CD14-positive monocyte (primary cell): ENCODE measurements at places on chromosomes 2 and 18.

DNA sequence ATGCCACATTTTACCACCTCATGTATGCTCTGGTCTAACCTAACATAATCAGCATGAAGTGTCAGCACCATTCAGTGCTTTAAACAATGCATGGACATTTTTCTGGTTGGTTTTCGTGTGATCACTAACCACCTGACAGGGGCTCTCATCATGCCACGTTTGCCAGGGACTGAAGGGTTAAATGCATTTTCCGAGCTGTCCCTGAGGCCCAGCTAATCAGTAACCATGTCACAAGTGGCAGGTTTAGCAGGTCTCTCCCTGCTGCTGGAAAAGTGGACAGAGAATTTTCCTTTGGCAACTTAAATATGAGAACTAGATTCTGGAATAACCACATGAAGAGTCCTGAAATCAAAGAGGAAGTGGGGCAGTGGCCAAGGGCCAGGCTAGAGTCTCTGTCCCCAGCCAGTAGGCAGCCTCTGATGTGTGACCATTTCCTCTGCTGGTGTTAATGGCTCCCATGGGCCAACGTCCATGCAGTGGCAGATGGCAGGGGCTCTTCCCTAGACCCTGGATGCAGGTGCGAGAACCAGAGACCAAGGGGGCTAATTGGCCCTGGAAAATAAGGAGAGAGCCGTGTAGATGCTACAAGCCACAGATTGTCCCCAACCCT is 69.5 kb downstream of the TPGS2 start:
- no peak for DNase-seq
- no peak overlapping the region for H3K4me3 ChIP-seq
- no peaks in the 10 kb centered on the region for H3K36me3 ChIP-seq
- H3K27ac ChIP-seq, result no peak overlapping the region
- H3K4me1 ChIP-seq, result no peaks in the 10 kb centered on the region

DNA sequence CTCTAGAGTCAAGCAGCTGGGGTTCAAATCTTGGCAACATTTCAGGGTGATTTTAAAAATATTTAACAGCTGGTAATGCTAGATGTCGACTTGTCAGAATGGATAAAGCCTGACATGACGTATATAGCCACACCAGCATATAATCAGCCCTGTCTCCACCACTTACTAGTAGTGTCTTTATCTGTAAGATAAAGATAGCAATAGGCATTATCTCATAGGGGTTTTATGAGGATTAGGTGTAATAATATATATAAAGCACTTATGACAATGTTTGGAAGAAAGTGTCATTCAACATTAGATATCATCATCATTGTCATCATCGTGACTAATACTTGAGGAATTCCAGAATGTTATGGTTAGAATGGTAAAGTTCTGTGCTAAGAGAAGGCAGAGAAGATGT is 369.0 kb upstream of the CWC22 start:
- H3K36me3 ChIP-seq, result no peaks in the 10 kb centered on the region
- H3K4me3 ChIP-seq, result no peak overlapping the region
- H3K4me1 ChIP-seq, result no peaks in the 10 kb centered on the region
- H3K27me3 ChIP-seq, result no peaks in the 10 kb centered on the region
- no peak overlapping the region for H3K27ac ChIP-seq
- DNase-seq, result no peak

GRCh38 chr2:222423632-222424275 is 589 bp upstream of the SGPP2 start:
- peaks cover 10% of the 10 kb centered on the region for H3K4me1 ChIP-seq
- no peaks in the 10 kb centered on the region for H3K36me3 ChIP-seq
- no peak overlapping the region for H3K27ac ChIP-seq
- peaks cover 53% of the 10 kb centered on the region for H3K27me3 ChIP-seq
- peak; percentile 96 for DNase-seq

GRCh38 chr2:676647-677055 is 555 bp downstream of the TMEM18 start:
- peaks cover 26% of the 10 kb centered on the region for H3K36me3 ChIP-seq
- peak overlapping the region; percentile 59 for H3K27ac ChIP-seq
- H3K4me1 ChIP-seq, result peaks cover 24% of the 10 kb centered on the region
- peak; percentile 99 for DNase-seq
- H3K27me3 ChIP-seq, result no peaks in the 10 kb centered on the region
- H3K4me3 ChIP-seq, result peak overlapping the region; percentile 68

GRCh38 chr2:121189661-121190381 is 95.2 kb downstream of the TFCP2L1 start:
- H3K4me3 ChIP-seq, result no peak overlapping the region
- DNase-seq, result no peak
- H3K36me3 ChIP-seq, result no peaks in the 10 kb centered on the region
- H3K27me3 ChIP-seq, result no peaks in the 10 kb centered on the region

- H3K36me3 ChIP-seq, result no peaks in the 10 kb centered on the region
- H3K27ac ChIP-seq, result no peak overlapping the region
- no peaks in the 10 kb centered on the region for H3K4me1 ChIP-seq
- DNase-seq, result no peak
- H3K27me3 ChIP-seq, result no peaks in the 10 kb centered on the region
Observed at GRCh38 chr2:213609570-213610170, 325.4 kb downstream of the SPAG16 start.

GRCh38 chr18:2960983-2961696 is 51.8 kb downstream of the LPIN2 start:
- DNase-seq, result no peak
- peak overlapping the region; percentile 68 for H3K4me3 ChIP-seq
- no peaks in the 10 kb centered on the region for H3K27me3 ChIP-seq
- H3K27ac ChIP-seq, result peak overlapping the region; percentile 59
- peaks cover 2% of the 10 kb centered on the region for H3K36me3 ChIP-seq

DNA sequence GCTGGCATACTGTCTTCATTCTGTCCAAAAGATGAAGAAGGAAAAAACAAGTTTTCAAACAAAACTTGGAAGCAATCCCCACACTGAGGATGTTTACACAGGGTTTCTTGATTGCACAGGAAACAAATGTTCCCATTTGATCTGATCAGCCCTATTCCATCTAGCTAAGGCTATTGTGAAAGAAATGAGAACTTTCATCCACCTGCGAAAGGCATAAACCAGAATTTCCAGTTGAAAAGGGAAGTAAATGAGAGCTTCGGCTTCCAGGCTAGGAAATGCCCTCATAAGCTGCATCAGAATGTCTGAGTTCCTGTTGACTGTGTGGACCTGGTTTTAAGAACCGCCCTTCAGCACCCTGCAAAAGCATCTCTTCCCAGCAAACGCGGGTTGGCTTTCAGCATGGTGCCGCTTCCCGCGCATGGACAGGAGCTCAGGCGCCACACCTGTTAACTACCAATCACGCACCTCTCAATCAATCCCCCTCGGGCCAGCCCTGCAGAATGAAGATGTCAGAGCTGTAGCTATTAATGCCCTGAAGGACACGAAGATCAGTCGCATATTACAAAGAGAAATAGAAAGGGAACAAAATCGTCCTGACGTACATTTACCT is 850.4 kb downstream of the GALR1 start:
- no peak overlapping the region for H3K4me3 ChIP-seq
- no peaks in the 10 kb centered on the region for H3K4me1 ChIP-seq
- H3K27me3 ChIP-seq, result no peaks in the 10 kb centered on the region
- H3K27ac ChIP-seq, result no peak overlapping the region
- DNase-seq, result no peak
- no peaks in the 10 kb centered on the region for H3K36me3 ChIP-seq

DNA sequence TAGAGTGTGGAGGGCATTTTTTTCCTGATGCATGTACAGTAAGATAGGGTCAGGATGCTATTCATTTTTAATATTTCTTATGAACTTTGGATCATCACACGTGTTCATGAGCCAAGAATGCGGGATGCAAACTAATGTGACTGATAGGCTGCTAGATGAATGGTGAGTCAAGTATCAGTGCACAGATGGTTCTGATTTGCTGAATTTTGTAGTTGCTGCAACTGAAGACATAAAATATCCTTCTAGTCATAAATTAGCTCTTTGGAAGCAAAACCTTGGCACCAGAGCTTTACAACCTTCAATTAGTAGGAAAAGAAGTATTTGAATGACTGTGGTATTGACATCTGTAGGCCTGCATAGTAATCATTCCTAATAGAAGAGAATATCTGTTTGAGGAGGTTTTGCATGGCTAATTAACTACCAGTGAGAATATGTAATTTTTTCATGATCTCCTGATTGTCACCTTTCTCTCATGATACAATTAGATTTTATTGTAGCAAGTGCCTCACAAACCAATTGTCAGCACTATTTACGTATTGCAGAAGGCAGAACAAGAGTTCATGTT is 94.0 kb downstream of the VRK2 start:
- peaks cover 53% of the 10 kb centered on the region for H3K36me3 ChIP-seq
- no peaks in the 10 kb centered on the region for H3K4me1 ChIP-seq
- H3K27me3 ChIP-seq, result no peaks in the 10 kb centered on the region
- DNase-seq, result no peak
- no peak overlapping the region for H3K4me3 ChIP-seq

DNA sequence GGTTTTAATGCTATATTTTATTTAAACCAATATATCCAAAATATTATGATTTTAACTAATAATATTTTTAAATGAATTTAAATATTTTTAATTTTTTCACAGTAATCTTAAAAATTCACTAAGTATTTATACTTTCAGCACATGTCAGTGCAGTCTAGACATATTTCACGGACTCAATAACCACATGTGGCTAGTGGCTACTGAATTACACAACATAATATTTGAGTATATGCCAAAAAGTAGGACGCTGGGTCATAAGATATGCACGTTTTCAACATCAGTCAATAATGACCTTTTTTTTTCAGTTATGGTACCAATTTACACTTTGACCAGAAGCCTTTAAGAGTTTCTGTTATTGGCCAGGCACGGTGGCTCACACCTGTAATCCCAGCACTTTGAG is 117.7 kb downstream of the GFPT1 start:
- no peaks in the 10 kb centered on the region for H3K36me3 ChIP-seq
- H3K4me3 ChIP-seq, result no peak overlapping the region
- H3K27me3 ChIP-seq, result no peaks in the 10 kb centered on the region

DNA sequence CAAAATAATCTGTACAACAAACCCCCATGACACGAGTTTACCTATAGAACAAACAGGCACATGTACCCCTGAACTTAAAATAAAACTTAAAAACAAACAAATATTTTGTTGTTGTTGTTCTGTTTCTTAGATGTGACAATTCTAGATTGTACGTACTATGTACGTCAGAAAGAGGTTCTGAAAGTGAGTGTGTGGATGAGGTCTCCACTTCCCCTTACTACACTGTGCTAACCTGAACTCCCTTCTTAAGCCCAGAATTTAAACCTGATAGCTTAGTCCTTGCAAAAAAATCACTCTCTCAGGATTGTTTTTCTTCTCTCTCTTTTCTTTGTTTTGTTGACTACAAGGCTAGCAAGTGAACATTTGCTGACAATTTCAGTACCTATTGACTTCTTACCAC is 581.6 kb downstream of the LRRTM4 start:
- H3K4me1 ChIP-seq, result no peaks in the 10 kb centered on the region
- H3K4me3 ChIP-seq, result no peak overlapping the region
- H3K27ac ChIP-seq, result no peak overlapping the region
- H3K27me3 ChIP-seq, result no peaks in the 10 kb centered on the region

DNA sequence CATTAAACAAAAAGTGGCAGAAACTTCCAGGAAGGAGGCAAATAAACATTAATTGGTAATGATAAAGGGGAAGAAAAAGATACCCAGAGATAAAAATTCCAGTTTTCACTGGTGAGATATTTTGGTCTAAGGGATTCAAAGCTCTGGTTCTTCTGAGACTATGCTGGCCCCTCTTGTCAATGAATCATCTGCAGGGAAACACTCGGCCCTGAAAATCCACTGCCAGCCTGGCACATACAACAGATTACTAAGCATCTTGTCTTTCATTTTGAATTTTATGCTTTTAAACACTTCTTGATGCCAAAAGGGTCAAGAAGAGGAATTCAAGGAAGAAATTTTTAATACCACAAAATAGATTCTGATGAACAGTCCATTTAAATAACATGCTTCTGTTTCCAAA is 1603.8 kb upstream of the ZEB2 start:
- H3K36me3 ChIP-seq, result no peaks in the 10 kb centered on the region
- no peak overlapping the region for H3K27ac ChIP-seq
- no peak for DNase-seq
- no peaks in the 10 kb centered on the region for H3K4me1 ChIP-seq

DNA sequence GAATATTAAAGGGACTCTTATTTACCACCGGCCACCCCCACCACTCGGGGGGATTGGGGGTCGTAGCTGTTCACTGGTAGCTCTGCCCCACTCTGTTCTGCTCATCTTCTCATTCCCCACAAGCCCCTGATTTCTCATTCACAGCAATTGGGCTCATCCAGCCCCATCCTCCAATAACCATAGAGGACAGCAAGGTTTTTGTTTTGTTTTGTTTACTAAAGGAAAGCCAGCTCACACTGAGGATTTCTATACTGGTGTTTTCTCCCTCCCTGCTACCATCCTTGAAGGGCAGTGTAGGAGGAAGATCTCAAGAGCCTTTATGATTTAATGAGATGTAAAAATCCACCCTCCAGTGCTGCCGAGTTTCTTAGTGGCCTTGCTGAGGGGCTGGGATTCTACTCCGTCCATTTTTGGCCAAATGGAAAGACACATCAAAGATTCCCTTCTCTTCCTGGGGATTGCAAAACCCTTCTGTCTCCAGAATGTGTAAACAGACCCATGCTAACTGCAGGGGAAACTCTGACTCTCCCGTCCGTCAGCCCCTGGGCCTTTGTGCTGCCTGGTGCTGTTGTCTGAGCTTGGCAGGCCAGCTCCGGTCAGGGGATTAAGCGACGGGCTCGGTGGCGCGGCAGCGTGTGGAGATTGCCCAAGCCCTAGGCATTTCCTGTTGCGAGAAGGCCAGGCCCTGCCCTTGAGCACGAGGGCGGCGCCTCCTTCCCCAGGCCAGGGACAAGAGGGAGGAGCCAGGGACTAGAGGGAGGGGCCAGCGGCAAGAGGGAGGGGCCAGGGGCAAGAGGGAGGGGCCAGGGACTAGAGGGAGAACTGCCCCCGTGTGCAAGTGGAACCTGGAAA is 165.0 kb downstream of the ANTXR1 start:
- peak overlapping the region; percentile 95 for H3K27ac ChIP-seq
- DNase-seq, result peak; percentile 94
- no peaks in the 10 kb centered on the region for H3K27me3 ChIP-seq

GRCh38 chr18:74375999-74376398 is 60.4 kb downstream of the C18orf63 start:
- DNase-seq, result no peak
- peaks cover 11% of the 10 kb centered on the region for H3K4me1 ChIP-seq
- no peak overlapping the region for H3K4me3 ChIP-seq
- H3K36me3 ChIP-seq, result no peaks in the 10 kb centered on the region
- H3K27ac ChIP-seq, result no peak overlapping the region

DNA sequence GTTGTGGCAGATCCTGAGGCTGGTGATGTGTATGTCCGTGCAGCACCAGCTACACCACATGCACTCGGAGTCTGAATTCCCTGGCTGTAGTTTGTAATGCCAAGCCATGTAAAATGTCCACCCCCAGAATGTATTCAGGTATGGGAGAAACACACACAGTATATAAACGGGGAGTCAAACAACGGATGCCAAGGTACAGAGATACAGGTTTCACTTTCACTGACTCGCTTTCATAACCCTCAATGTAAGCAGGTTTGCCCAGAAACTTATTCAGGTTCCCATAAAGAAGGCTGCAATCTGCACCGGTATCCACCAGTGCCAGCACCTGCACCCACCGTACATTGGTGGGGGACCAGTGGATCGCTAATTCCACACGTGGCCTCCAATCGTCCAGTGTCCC is 237.2 kb downstream of the MBD5 start:
- H3K27me3 ChIP-seq, result no peaks in the 10 kb centered on the region
- H3K4me3 ChIP-seq, result no peak overlapping the region
- no peak overlapping the region for H3K27ac ChIP-seq
- DNase-seq, result no peak
- H3K4me1 ChIP-seq, result no peaks in the 10 kb centered on the region
- H3K36me3 ChIP-seq, result no peaks in the 10 kb centered on the region
